ENCODE measurements at places on chromosomes 13 and 19. TPM values are rescaled to one million over a fixed set of nuclear protein-coding genes. Genes with fewer than 3 reads are reported as not detected.

- no peak for DNase-seq
Observed at GRCh38 chr19:57512845-57513244, 13.1 kb downstream of the ZNF773 start.

GRCh38 chr19:28414748-28415147 is 798.2 kb downstream of the UQCRFS1 start:
- no peak for DNase-seq

- no peak for DNase-seq
Observed at GRCh38 chr19:28435551-28436271, 777.2 kb downstream of the UQCRFS1 start.

- DNase-seq = no peak
Observed at GRCh38 chr13:111239764-111240670, 80.4 kb upstream of the TEX29 start.

DNA sequence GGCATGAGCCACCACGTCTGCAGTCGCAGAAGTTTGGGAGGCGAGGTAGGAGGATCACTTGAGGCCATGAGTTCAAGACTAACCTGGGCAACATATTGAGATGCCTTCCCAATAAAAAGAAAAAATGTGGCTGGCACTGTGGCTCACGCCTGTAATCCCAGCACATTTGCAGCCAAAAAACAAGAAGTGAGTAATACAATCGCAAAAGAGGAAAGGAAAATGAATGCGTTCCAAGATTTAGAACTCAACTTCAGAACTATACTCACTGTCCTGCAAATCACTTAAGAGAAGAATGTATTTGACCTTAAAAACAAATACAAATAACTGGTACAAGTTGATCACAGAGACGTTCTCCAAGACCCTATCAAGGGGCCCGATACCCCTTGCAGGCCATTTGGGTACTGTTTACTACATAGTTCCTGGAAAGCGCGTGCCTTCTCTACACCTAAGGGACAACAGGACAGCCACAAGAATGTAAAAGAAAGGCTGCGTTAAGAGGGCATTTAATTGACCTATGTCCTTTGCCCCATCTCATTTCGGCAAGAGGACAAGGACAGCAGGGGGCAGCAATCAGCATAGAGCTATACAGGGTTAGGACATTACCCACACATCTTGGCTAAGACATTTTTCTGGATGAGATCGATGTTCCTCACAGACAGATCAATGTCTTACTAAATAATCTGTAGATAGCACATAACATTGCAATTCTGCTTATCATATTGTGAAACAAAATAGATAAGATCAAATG is 41.3 kb downstream of the FLT3 start:
- no peak for DNase-seq

DNA sequence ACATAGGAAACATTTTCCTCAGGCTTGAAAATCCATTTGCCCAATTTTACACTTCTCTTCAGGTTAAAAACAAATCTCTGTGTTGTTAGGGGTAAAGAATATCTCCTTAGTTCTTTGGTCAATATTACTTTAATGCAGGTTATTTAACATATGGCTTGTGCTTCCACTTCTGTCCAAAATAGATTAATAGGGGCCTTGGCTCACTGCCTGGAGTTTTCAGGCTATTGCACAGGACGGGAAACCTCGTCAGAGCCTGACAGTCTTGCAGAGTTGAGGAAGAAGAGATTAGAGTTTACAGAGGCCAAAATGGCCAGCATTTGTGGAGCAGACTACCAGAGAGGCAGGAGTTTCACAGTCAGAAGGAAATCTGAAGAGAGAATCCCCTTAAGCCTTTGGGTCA is 863.9 kb upstream of the GPC6 start:
- DNase-seq = no peak

GRCh38 chr13:41835871-41836270 is 125.0 kb downstream of the VWA8 start:
- DNase-seq = no peak

DNA sequence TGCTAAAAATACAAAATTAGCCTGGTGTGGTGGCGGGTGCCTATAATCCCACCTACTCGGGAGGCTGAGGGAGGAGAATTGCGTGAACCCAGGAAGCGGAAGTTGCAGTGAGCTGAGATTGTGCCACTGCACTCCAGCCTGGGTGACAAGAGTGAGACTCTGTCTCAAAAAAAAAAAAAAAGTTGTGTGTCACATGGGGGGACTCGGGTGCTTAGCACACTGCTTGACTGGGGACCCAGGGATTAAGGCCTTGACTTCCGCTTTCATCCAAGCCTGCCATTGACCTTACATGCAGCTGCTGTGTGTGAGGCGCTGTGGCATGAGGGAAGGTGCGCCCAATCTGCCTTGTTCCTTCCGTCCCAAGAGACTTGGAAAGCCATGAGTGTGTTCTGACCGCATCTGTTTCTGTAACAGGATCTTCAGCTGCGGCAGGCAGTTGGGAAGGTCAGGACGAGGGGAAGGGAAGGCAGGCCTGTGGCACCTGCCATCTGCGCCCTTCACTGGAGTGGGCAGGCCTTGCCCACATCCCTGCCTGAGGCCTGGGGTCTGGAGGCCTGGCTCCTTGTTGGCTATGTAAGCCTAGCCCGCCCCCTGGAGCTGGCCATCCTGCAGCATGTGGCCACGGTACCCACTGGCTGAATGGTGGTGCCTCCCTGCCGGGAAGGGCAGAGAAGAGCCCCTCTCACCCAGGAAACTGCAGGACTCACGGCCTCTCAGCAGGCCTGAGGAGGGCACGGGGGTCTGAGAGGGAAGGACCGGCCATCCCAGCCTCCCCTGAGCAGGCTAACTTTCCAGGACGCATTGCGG is 23.0 kb downstream of the PPP1R37 start:
- no peak for DNase-seq

DNA sequence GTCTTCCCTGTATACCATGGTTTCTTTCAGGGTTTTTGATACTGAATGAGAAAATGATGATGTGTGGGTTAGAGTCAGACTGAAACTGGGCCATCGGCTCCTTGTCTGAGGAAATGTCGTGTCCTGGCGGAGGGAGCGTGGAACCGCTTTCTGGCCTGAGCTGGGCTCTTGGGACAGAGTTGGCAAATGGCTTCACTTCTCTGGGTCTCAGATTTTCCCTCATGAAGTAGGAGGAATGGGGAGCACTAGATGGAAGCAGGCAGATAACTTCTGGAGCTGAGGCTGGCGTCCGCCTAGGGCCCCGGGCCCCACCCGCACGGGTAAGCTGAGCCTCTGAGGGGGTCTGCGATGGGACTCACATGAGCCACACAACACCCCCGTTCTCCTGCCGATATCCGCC is 133.3 kb upstream of the WASF3 start:
- no peak for DNase-seq

- no peak for DNase-seq
Observed at GRCh38 chr19:17614476-17614875, 59.0 kb downstream of the COLGALT1 start.

GRCh38 chr13:23579896-23580683 is 9.9 kb downstream of the TNFRSF19 start:
- DNase-seq = no peak

GRCh38 chr19:32580353-32580900 is 563 bp upstream of the PDCD5 start:
- DNase-seq = peak; percentile 27

GRCh38 chr13:52027832-52028231 is 3.3 kb downstream of the UTP14C start:
- DNase-seq = no peak

DNA sequence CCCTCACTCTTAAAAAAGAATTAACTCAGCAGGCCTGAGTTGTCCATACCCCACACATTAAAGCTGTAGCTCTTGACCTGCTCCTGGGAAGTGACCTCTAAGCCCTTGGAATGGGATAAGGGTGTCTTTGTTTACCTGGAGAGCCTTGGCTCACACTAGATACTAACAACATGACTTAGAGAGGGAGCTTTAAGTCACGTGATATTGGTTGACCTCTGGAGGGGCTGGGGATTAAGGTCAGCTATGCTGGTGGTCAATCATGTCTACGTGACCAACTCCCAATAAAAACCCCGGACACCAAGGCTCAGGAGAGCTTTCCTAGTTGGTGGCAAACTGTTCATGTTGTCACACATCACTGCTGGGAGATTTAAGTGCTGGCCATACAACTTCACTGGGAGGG is 2.9 kb downstream of the NWD1 start:
- no peak for DNase-seq

DNA sequence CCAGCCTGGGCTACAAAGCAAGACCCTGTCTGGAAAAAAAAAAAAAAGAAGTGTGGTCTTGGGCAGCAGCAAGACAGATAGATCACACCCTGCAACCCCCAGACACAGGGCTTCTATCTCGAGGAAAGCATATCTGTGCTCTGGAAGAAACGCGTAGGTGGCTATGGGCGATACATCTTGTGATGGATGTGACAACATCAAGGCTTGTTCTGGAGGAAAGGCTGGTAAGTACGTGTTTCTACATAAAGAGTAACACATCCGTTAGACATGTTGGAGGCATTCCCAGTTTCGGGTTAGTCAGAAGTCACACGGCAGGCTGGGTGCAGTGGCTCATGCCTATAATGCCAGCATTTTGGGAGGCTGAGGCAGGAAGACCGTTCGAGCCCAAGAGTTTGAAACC is 6.6 kb upstream of the DHDH start:
- DNase-seq = no peak

GRCh38 chr13:53683608-53684007 is 655.0 kb downstream of the OLFM4 start:
- no peak for DNase-seq

- no peak for DNase-seq
Observed at GRCh38 chr19:13975870-13976269, 23.6 kb downstream of the DCAF15 start.

GPATCH1 gene
- polyA plus RNA-seq = 10.9 TPM

SMIM44 gene
- not detected for polyA plus RNA-seq

GPR183 gene
- 4.7 TPM for polyA plus RNA-seq

PDE4C gene
- polyA plus RNA-seq = 0.50 TPM

CDX2 gene
- 0.02 TPM for polyA plus RNA-seq

SBK2 gene
- not detected for polyA plus RNA-seq

CHERP gene
- polyA plus RNA-seq = 5.9 TPM

ZNF699 gene
- 3.6 TPM for polyA plus RNA-seq

CYP2A7 gene
- 0.67 TPM for polyA plus RNA-seq

NR2F6 gene
- 3.7 TPM for polyA plus RNA-seq

TPTE2 gene
- polyA plus RNA-seq = not detected

Data from ovary (tissue), 10 donors.